ENCODE measurements at places on chromosomes 12 and 14.
A peak's percentile ranks its signal among the peaks of the same experiment; 100 is the strongest.

- no peak for DNase-seq
These were observed 9.7 kb upstream of the FOS start for GRCh38 chr14:75268633-75269550.

GRCh38 chr12:13162904-13163303, 33.6 kb upstream of the EMP1 start:
- DNase-seq = no peak

- DNase-seq = no peak
These were observed 323.1 kb upstream of the FBXO33 start for GRCh38 chr14:39755269-39755878.

DNA sequence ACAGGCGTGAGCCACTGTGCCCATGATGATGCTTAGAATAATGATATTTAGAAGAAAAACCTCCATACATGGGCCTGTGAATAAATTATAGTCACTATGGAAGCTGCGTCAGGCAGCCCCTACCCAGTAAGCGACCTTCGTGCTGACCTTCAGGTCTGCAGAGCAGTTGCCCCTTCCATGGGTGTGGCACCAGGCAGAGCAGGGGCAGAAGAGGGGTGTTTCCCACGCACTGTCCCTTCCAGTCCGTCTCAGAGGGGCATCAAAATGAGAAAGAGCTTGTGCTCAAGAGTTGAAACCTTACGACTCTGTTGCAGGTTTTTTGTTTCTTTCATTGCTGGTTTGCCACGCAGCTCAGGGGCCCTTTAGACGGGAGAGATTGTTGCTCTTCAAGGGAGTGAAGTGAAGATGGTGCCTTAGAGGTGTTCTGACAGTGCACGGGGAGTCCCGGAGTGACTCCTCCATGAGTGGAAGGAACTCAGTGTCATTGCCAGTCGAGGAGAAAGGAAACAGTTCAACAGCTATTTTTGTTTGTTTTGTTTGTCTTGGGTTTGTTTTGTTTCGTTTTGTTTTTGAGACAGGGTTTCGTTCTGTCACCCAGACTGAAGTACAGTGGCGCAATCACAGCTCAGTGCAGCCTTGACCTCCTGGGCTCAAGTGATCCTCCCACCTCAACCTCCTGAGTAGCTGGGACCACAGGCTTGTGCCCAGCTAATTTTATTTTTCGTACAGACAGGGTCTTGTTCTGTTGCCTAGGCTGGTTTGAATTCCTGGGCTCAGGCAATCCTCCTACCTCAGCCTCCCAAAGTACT, 13.9 kb downstream of the CKB start:
- DNase-seq = no peak

DNA sequence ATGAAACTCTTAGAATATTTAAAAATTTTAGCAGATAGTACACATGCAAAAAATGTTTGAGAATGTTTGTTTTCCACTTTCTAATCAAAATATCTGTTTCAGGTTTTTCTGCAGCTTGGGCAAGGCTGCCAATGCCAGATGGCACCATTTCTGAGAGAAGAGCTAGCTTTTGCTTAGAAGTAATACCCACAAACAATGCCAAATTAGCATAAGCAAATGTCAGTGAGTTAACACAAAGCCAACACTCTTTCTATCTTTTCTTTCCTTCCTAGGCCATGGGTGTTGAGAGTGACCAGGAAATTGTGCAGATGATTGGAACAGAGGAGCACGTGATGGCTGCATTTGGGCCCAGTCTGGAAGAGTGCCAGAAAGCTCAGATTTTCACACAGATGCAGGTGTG, 35.2 kb downstream of the POLR3B start:
- DNase-seq = no peak

DNA sequence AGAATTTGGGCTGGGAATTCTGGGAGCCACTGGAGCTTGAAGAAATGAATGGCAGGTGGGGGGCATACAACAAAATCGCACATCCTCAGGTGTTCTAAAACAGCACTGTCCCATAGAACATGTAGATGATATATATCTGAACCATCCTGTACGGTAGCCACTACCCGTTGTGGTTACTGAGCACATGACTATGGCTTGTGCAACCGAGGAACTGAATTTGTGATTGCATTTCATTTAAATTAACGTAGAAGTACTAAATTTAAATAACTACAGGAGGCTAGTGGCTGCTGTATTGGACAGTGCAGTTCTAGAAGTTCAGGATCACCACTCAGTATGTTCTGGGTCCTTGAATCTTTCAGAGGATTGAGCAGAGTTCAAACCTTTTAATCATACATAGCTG, 172.4 kb downstream of the PHETA1 start:
- no peak for DNase-seq

DNA sequence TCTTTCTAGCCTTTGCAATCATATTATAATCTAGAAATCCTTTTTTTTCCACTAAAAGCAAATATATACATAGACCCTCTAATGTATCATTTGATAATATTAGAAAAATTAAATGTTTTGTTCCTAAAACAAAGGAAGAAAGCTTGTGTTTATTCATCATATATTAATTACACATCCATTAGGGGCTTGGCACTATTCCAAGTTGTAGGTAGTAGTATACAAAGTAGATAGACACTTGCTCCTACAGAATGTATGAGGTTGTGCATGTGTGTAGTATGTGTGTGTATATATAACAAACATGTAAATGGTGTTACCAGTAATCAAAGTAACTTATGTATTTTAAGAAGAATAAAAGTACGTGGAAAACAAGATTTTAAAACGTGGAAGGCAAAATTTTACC, 15.0 kb upstream of the KCNMB4 start:
- DNase-seq = no peak

DNA sequence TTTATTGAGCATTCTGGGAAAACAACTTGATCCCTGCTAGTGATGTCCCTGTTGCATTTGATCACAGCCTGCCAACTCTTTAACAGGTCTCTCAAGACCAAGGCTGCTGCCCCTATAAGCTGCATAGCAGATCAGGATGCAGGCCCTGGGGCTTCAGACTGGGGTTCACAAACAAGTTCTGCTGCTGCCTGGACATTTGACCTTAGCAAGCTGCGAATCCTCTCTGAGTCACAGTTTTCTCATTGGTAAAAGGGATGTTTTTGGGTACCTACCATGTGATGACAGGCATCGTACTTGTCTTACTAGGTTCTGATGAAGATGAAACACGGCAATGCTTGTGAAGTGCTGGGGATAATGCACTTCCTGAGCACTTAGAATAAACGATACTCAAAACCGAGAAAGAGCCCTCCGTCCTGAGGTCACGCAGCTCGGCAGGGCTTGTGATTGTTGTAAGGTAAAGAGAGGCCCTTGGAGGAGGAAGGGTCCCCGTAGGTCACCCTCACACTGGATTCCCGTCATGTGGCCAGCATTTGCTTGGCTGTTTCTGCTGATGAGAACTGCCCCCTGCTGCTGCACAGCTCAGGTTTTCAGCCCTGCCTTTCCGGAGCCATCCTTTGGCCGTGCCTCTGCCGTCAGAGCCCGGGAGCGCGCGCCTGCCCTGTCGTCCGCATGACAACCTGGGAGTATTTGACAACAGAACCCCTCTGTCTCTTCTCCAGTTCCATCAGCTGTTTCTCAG, 39.1 kb downstream of the TSPAN9 start:
- DNase-seq = no peak

DNA sequence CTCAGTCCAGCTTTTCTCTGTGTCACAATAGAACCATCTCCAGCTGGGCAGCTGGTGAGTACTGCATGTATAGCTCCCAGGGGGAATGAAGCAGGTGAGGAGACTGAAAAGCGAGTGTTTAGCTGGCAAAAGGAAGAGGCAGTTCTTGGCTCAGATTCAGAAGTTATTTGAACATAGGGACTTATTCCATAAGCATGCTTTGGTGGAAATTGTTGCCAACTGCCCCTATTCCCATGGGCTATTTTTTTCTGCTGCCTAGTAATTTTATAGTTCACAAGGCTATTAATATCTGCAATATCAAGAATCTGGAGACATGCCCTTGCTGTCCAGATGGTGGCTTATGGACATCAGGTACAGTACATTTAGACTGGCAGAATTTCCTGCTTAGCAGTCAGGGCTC, 1112.7 kb downstream of the LRFN5 start:
- DNase-seq = peak; percentile 72

DNA sequence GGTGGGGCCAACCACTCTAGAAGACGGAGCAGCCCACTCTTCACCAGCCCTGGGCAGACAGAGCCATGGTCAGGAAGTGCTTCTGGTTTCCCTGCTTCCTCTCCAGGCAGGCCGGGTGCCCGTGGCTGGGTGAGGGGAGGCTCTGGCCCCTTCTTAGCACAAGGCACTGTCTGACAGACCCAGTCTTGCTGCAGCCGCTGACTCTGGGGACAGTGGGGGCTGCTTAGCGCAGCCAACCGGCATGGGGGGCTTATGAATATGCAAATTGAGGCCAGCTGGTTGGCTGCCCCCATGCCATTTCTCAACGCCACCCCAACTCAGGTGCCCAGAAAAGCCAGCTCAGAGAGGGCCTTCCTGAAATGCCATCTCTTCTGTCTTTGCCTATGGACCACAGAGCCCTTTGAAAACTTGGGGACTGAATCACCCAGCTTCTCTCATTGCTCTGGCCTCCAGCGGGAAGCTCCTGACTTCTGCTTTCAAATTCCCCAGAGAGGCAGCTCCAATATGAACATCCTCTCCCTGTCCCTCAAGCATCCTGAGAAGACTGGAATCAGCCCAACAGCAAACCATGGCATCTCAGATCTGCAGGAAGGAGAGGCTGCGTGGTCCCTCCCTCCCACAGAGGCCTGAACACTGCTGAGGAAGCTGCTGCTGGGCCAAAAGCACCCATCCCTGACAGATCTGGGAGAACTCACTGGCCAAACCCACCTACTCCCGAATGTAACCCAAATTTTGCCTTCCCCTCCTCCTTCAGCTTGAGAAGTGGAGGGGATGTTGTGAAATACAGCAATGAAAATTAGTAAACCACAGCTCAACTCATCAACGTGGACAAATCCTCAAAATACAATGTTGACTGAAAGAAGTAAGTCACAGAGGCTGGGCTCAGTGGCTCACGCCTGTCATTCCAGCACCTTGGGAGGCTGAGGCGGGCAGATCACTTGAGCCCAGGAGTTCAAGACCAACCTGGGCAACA, at the start of gene PROX2:
Gene PROX2, minus strand, starts transcription at position 205 of the 973 bp plus-strand sequence. CDS start 12,311 bp downstream, outside the sequence.
- no peak for DNase-seq

GRCh38 chr12:116880213-116880816, 926 bp downstream of the HRK start:
- DNase-seq = no peak

DNA sequence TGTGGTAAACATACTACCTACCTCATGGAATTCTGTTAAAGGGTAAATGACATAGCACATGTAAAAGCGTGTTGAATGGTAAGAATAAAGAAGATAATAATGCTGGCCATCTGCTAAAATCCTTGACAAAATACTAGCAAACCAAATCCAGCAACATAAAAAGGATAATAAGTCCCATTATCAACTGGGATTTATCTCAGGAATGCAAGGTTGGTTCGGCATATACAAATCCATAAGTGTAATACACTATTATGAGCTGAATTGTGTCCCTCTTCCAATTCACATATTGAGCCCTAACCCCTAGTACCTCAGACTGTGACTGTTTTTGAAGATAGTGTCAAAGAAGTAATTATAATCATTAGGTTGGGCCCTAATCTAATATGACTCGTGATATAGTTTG, 37.4 kb downstream of the YEATS4 start:
- DNase-seq = no peak

DNA sequence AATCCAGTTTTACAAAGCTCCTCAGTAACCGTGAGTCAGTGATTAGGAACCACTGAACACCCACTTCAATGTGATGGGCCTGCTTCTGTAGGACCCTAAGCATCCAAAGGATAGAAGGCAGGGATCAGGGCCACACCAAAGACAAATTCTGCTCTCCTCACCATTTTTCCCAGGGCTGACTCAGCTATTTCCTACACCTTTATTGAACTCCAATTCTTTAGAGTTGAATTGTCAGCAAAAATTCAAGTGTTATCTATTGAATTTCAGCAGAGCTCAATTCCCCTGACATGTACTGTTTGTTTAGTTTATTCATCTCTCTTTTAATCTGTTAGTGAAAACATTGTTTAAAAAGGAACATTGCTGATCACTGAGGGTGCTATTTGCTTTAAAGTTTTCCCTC, 457.7 kb upstream of the TMPO start:
- DNase-seq = no peak

DNA sequence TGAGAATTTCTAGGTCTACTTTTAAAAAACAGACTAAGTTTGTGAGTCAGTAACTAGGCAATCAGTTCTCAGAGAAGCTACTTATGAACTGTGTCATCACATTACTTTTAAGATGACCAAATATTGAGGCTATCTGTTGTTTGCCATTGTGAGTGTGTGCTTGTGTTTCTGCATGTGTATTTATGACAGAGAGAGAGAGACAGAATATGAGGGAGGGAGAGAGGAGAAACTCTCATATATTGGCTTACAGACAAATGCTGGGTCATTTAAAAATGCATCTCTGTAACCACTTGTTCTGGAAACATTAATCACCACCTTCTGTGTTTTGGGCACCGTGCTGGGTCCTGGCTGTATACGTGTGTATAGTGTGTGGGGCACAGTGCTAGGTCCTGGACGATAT, 161.5 kb upstream of the FRMD6 start:
- no peak for DNase-seq

- DNase-seq = no peak
These were observed 12.0 kb downstream of the ADGRD1 start for GRCh38 chr12:130965668-130966067.

GRCh38 chr12:4137015-4137414, 136.5 kb upstream of the CCND2 start:
- no peak for DNase-seq

DNA sequence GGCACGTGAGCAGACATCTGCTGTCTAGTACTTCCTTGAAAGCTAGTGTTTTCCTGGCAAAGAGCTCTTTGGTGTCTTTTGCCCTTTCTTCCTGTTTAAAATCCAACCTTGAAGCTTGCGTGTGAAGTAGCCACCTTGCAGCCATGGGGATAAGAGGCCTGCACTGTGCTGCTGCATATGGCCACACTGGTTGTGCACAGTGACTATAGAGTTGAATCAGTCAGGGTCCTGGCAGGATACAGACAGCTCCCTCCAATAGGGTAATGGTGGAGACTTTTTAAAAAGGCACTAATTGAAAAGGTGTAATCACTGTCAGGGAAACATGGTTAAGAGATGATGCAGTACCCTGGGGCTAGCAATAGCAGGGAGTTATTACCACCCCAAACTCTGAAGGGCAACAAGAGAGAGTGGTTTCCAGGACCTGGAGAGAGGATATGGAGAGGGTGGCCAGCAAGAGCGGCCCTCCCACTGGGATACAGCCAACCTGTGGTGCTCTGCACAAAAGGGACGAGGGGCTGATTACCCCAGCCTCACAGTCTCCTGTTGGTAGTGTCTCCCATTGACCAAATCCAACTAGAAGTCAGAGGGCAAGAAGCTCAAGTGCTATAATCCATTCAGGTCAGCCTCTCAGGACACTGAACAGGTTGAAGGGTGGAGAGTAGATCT, 4.8 kb upstream of the GLT8D2 start:
- DNase-seq = no peak

GRCh38 chr14:102225936-102226335, 79.0 kb downstream of the MOK start:
- DNase-seq = no peak

Data from NCI-H2029 (cell line).